ENCODE measurements at places on chromosomes 1 and 21.

GRCh38 chr1:206706298-206706791 lies 21.6 kb downstream of the MAPKAPK2 start:
- peak; percentile 72 for DNase-seq

DNA sequence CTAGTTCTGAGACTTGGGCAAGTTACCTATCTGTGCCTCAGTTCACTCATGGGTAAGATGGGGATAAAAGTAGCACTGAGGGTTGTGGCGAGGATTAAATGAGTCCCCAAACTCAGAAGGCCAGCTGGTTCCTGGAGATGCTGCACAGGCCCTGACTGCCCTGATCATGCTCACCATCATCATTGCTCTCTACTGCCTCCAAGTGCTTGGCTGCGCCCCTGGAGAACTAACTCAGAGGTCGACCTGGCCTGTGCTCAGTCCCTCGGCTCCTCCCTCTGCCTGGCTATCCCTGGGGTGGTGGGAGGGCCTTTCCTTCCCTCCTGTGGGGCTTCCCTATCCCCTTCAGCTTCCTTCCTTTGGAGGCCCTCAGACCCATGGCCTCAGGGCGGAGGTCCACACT lies 5.6 kb downstream of the SLC5A9 start:
- no peak for DNase-seq

DNA sequence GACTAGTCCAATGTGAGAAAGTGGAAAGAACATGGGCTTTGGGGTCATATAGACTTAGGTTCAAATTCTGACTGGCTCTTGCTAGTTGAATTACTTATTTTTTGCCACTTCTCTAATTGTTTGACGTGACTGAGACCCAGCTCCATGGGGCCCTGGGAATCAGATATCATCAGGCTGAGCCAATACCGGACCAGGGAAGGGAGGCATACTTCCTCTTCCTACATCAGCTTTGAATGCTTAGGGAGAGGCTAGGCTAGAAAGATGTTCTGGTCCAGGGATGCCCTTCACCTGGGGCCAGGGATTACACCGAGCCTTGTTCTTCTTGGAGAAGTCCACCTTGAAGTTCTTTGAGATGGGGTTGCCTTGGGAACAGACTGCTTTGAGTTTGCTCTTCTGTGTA lies 3.7 kb upstream of the NR1I3 start:
- no peak for DNase-seq

GRCh38 chr1:89945852-89946476 lies 48.9 kb upstream of the ZNF326 start:
- no peak for DNase-seq

DNA sequence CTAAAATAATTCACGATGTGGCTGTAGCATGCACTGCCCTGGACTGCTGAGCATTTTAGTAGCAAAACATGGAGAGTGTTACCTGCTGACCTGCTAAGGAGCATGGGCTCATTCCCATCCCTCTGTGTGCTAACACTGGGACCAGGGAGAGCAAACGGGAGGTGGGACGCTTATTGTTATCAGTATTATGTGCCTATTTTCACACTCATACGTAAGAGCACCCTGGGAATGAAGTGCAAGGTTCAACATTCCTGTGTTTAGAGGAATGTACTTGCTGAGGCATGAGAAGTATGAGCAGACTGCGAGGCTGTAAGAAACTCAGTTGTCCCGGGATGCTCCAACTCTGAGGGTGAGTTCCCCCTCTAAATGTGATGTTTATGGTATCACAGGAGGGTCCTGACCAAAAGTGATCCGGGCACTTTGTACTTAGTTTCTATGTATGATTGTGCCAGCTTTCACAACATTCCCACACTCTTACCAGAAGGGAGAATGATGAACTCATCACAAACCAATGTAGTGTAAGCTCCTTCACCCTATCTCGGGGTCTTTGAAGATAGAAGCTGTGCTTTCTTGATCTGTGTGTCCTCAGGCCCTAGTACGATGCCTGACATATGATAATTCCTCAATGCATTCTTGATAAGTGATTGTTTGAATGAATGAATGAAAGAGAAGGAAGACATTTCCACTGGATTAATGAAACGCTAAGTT lies 164.8 kb downstream of the KCNJ6 start:
- DNase-seq: no peak

- no peak for DNase-seq
Observed at GRCh38 chr1:184630679-184631060, 124.0 kb downstream of the EDEM3 start.

DNA sequence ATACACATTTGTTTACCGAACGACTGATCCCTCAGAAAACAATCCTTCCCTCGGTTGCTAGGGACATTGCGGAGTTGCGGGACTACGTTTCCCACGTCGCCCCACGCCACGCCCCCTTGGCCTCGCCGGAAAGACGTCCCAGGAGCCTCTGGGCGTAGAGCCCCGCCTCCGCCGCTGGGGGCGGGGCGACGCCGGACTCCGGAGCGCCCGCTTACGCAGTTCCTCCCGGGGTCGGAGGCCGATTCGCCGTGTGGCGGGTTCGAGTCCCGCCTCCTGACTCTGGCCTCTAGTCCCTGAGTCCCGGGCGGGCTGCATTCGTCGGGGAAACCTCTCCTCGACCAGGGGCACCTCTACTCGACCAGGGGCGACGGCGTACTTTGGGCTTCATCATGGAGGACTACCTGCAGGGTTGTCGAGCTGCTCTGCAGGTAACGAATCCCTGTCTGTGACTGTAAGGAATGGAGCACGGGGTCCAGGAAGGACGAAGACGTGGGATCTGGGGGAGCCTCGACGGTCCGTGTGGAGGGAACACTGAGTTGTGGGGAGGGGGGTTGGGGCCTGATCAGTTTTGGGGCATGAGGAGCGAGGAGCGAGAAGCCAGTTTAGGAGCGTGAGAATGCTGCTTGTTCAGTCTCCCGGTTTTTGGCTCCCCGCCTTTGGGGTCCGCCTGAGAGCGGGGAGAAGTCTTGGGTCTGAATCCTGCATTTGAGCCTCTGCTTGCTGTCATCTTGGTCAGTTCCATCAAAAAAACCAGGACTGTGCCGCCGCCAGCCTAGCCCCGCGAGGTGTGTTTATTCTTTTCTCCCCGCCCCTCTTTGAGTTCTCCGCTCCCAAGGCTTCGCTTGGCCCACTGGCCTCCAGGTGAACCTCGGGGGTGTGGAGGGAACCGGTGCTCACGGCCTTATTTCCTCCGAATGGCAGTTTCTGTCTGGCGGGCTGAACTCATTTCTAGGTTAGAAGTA lies at the start of gene PRUNE1:
Gene PRUNE1 (plus strand): TSS at position 206 of the 962 bp plus-strand sequence. CDS start 184 bp downstream, at position 390.
- peak; percentile 99 for DNase-seq

- DNase-seq: no peak
Observed at GRCh38 chr1:220925707-220926106, 46.5 kb downstream of the HLX start.

DNA sequence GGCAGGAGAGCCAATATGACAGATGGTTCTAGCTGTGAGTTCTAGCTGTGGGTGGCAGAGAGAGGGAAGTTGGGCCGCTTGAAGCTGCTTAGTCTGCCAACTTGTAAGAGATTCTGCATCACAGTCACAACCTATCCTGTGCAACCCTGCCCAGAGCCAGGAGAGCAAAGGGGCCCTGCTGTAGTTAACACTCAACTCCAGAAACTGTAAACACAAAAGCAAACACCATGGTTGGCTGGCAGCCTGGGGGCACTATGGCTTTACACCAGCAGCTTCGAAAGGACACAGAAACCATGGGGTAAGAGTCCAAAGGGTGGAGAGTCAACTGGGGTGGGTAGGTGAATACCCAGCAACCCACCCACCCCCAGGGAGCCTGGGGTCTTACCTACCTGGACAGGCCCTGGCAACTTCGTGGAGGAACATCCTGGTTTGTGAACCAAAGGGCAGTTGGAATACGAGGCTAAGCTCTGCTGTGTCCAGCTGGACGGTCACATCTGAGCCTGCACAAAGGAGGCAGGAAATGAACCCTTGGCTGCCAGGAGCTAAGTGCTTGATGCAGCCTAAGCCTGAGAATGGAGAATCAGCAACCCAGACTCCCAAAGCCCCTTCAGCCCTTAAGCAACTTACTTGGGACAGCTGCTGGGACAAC lies 6.4 kb downstream of the INPP5B start:
- DNase-seq: no peak

DNA sequence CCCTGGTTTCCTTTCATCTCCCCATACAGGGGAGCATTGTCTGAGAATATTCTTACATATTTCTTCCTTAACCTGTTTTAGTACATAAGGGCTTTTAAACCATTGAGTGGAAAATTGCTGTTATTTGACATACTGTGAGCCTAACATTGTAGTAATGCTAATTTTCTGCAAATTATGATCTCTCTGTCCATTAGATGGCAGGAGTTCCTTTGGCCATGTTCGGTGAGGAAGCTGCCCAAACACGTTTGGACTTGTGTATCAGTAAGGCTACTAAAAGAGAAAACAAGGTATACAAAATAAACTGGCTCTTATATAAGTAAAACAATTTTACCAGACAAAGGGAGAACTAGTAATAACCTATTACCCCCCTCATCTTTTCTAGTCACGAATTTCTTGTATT lies 29.2 kb downstream of the CDC7 start:
- no peak for DNase-seq

GRCh38 chr1:246004301-246004700 lies 502.8 kb downstream of the SMYD3 start:
- DNase-seq: no peak

GRCh38 chr1:45412899-45413298 lies 72.7 kb upstream of the MUTYH start:
- DNase-seq: no peak

DNA sequence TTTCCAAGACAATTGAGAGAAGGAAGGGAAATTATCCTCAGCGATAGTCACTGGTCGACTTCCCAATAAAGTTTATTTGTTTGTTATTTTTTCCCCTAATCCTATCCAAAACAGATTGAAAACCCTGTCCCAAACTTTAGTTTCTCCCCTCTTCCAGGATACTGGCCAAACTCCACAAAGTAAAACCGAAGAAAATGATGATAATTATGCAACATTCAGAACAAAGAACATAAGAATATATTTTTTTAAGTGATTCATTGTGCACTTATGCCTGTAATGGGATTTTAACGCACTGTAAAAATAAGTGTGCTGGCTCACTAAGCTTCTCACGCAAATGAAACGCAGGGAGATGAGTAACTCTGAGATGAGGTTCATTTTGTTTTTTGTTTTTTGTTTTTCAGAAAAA lies 6.0 kb downstream of the GLIS1 start:
- DNase-seq: no peak

- no peak for DNase-seq
Observed at GRCh38 chr21:21345296-21345695, 347.1 kb downstream of the NCAM2 start.

GRCh38 chr1:164648636-164649035 lies 89.7 kb downstream of the PBX1 start:
- DNase-seq: no peak

DNA sequence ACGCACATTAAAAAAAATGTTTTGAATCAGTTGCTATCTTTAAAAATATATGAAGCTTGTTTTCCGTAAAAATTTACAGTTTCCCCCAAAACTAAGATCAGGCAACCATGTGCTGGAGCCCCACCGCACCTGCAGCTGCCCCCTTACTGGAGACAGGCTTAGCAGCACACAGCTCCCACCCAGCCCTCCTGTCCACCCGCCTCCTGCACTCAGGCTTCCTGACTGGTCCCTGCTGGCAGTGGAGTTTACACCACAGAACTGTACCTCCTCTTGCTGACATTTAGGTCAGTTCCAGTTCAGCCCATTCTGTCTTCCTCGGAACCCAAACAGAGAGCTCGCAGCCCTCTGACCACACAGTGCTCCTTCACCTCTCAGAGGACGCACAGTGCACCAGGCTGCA lies 2.1 kb downstream of the GPR161 start:
- DNase-seq: no peak

DNA sequence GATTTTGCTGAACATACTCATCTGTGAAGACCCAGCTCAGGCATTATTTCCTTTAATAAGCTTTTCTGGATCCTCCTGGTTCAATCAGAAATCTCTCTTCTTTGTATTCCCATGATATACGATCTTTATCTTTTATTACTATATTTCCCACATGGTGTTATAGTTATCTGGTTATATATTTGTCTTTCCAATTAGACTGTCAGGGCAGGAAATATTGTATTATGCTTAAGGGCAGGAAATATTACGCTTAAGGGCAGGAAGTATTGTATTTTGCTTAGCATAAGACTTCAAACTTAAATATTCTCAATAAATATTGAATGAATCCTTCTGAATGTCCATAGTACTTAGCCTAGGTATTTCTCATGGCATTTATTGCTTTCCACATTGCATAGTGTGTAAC lies 122.2 kb downstream of the COQ8A start:
- no peak for DNase-seq

DNA sequence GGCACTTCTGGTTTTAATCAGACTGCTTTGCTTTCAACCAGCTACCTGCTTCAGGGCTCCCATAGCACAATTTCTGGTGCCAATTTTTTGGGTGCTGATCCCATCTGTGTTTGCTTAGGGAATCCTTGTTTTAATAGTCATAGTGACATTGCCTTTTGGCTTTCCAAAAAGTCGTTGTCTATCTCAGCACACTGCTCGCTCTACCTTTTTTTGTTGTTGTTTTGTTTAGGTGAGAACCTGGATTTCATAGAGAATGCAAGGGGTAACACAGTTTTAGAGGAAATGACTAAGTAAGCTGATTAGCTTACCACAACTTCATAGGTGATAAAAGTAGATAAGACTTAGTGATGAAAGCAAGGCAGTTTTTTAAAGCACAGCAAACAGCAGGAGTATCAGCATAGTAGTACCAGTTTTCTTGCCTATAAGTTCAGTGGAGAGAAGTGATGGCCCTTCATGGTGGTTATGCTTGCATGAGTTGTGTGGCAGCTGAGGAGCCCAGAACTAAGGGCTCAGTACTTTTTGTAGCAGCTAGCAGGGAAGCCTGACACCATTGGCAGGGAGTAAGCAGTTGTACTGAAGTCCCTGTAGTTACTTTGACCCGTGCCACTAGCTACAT lies 31.3 kb downstream of the NEK7 start:
- DNase-seq: no peak

DNA sequence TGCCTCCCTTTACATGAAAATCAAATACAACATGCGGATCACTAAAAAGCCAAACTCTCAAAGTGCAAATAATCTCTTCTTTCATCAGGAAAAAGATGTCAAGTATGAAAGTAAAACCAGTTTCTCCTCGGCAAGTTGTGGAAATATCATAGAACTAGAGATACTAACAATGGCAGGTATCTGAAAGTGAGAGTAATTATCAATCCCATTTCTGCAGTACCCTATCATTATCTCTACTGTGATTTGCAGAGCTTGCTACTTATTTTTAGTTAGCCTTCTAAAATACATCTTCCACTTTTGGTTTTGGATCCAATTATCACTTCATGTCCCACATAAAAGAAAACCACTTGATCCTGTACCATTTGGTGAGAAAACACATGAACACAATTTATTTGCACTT lies 3.0 kb downstream of the TP53BP2 start:
- DNase-seq: no peak
